Panc1 (cell line): ENCODE measurements at places on chromosomes 11 and 22. TPM values are rescaled to one million over a fixed set of nuclear protein-coding genes. Genes with fewer than 3 reads are reported as not detected.

CD248 gene
- total RNA-seq, result 0.15 TPM

APOA4 gene
- total RNA-seq, result not detected

TRIM48 gene
- not detected for total RNA-seq

SAA4 gene
- not detected for total RNA-seq
